Stimulated activated CD4-positive, alpha-beta T cell treated with anti-CD3 and anti-CD28 coated beads, Interleukin-15, amount 100 ng/mL, for 1 hour (primary cell): ENCODE measurements at places on chromosomes 4 and X.

GRCh38 chr4:18213576-18214198 lies 192.1 kb upstream of the LCORL start:
- DNase-seq, result no peak

DNA sequence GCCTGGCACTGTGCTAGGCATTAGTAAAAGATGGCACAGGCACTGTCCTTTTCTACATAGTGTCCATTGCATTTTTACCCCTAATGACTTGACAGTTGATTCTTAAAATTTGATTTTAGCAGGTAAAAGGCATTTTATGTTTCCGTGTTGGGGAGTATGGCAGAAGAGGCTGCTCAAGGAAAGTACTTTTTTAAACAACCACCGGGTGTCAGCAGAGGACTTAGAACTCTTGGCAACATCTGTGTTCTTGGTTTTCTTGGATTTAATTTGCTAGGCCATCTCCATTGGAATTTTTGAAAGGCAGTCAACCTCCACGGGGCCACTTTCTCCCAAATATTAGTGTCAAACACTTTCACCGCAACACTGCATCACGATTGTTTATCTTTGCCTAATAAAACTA lies 102.9 kb downstream of the TSPAN7 start:
- no peak for DNase-seq

DNA sequence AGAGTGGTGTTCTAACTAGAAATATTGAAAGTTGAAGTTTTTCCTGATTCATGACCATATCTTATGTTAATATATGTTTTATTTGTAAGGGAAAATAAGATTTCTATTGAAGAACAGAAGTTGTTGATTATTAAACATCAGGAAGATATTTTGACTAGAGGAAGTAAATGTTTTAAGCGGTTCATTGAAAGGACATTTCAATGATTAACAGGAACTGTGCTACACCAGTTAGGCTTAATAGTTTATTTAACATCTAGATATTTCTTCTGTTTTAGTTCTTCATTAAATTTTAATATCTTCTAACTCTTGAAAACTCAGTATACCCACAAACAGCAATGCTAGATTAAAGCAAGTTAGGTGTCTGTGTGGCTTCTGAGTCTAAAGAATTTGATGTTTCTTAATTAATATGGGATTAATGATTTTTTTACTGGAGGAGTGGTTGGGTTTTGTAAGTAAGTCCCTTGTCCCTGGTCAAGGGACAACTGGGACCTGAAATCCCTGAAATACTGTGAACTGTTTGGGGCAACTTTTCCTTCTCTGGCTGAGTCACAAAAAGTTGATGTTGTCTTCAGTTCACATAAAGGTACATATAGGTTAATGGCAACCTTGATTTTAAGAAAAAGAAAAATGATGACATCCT lies 42.9 kb upstream of the CYP4V2 start:
- DNase-seq, result no peak

- DNase-seq, result no peak
Observed at GRCh38 chr4:87241336-87241735, 20.9 kb upstream of the KLHL8 start.
